Islet precursor cell (in vitro differentiated cells): ENCODE measurements at places on chromosomes 16 and 17.

DNA sequence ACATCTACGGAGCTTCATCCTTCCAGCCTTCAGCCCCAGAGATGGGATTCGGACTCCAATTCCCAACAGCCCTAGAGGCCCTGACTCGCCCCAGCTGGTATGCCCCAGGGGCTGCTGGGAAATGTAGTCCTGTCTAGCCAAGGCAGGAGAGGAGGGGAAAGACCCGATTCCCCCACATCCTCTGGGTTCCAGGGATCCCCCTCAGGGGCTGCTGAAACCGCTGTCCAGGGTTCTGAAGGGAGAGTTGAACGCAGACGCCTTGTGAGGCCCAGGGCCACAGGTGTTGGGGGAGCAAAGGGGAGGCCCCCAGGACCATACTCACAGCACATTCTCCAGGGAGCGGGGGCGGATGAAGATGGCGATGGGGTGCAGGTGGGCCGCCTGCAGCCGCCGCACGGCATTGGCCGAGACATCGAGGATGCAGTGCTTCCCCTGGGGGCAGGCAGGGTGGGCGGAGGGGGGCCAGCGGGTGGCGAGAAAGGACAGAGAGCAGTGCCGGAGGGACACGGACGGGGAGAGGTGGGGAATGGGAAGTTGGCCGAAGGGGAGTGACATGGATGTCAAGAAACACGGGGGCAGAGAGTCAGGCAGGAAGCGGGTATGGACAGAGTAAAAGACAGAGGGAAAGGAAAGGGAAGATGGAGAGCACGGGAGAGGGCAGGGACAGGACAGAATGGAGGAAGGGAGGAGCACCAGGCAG lies 12.6 kb upstream of the ASGR1 start:
- DNase-seq: peak; percentile 87

DNA sequence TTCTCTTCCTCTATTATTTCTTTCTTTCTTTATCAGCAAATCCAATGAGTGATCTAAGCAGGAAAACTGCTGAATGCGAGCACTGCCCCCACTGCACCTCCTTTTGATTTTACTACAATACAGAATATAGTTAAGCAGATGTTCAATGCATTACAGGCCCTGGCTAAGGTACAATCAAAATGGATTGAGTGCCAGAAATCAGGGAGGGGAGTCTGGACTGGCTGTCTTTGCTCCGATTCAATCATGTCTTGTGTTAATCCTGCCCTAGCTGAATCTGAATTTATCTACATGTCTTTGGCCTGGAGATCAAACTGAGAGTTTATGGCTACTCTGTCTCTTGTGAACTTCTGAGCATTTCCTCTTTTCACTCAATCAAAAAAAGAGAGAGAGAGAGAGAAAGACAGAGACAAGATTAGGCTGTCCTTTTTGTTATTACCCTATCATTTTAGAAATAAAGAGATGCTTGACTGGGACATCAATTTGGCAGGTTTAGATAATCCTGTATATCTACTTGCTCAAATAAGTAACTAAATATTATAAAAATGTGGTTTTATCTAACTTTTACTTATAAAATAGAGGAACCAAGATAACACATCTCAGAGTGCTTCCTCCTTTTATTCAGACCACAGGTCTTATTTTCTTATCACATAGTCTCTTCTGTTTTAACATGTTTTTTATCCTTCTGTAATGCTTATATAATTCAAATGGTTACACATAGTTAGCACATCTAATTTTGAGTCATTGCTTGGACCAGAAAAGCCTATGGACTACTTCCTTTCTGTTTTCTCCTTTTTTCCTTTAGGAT lies 656.2 kb downstream of the KCNJ2 start:
- no peak for DNase-seq

DNA sequence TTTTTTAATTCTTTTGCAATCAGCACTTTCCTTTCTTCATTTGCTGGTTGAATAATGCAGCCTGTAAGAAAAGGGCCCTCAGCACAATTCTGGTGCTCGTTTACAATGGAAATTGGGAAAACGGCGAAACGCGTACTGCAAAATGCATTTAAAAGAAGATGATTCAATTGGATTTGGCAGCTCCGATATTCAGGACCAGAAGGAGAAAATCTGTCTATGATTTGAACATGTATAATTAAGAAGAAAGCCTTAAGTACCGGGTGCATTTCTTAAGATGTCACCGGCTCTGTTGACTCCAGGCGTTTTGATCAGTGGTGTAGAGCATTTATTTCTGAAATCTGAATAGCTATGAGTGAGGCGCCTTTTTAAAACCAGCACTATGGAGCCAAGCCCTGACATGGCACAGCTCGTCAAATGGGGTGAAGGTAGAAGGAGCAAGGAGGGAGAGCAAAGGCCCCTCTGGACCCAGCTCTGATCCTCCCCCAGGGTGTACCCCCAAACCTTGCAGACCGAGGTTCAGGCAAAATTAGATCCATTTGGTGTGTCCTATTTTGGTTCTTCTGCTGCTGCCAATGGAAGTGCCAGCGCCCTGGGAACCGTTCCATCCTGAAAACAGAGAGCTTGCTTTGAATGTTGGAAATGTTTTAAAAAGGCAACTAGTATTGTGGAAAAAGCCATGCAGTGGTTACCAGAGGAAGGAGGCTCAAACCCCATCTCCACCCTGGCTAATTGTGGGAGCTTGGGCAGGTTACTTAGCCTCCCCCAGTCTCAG lies 161.4 kb upstream of the RPL38 start:
- no peak for DNase-seq

- peak; percentile 82 for DNase-seq
Observed at GRCh38 chr17:48307814-48308411, 122.1 kb downstream of the SKAP1 start.

DNA sequence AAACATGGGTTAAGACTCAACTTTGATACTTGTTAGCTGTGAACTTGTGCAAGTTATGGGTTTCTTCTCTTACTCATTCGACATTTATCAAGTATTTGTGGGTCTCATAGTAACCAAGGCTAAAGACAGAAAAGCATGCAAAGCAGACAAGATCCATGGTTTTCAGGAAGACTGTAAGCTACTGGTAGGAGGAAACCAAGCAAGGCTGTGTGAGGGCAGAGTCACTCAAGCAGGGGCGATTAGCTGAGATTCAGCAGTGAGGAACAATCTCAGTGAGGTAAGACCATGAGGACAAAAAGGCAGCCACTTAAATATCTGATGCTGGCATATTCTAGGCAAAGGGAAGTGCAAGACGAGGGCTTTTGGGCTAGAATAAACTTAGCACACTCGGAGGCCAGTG lies 29.5 kb downstream of the MBTD1 start:
- no peak for DNase-seq

DNA sequence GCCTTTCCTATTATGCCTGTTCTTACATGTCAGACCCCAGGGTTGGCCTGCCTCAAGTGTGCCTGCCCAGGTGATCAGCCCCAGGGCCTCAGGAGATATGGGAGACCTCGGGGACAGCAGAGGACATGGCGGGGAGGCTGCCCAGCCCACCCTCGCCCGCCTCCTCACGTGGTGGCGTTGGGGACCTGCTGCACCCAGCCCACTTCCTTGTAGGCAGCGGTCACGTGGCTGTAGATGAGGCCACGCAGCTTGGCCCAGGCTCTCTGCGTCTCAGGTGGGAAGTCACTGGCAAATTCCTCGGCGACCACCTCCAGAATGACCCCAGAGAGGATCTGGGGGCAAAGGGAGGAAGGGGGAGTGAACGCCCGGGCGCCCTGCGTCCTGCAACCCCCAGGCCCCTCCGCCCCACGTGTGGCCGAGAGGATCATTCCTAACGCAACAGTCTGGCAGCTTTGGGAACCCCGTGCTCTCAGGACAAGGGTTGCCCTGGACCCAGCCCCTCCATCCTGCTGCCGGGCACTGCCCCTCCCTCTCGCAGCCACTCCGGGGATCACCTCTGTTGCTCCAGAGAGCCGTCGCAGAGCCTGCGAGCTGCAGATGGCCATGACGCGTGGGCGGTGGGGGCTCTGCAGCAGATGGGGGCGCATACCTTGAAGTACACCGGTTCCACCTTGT lies 6.6 kb downstream of the CYGB start:
- DNase-seq: no peak
